ENCODE measurements at places on chromosomes 7 and 10. TPM values are rescaled to one million over a fixed set of nuclear protein-coding genes. Genes with fewer than 3 reads are reported as not detected.

GRCh38 chr10:115514895-115515294, 421.7 kb downstream of the ATRNL1 start:
- no peak overlapping the region for H3K27ac ChIP-seq
- H3K27me3 ChIP-seq = no peaks in the 10 kb centered on the region
- no peaks in the 10 kb centered on the region for H3K4me1 ChIP-seq
- no peak for DNase-seq
- H3K4me3 ChIP-seq = no peak overlapping the region

AKR1C4 gene
- not detected for total RNA-seq

GRCh38 chr10:31745612-31746376, 182.8 kb downstream of the ARHGAP12 start:
- peak; percentile 59 for DNase-seq
- H3K27ac ChIP-seq = no peak overlapping the region
- no peaks in the 10 kb centered on the region for H3K4me1 ChIP-seq
- no peak overlapping the region for H3K4me3 ChIP-seq

- no peaks in the 10 kb centered on the region for H3K36me3 ChIP-seq
- no peak overlapping the region for H3K27ac ChIP-seq
- H3K4me1 ChIP-seq = no peaks in the 10 kb centered on the region
- H3K27me3 ChIP-seq = no peaks in the 10 kb centered on the region
- no peak overlapping the region for H3K4me3 ChIP-seq
Measured at GRCh38 chr10:113496111-113497109, 56.4 kb upstream of the HABP2 start.

DNA sequence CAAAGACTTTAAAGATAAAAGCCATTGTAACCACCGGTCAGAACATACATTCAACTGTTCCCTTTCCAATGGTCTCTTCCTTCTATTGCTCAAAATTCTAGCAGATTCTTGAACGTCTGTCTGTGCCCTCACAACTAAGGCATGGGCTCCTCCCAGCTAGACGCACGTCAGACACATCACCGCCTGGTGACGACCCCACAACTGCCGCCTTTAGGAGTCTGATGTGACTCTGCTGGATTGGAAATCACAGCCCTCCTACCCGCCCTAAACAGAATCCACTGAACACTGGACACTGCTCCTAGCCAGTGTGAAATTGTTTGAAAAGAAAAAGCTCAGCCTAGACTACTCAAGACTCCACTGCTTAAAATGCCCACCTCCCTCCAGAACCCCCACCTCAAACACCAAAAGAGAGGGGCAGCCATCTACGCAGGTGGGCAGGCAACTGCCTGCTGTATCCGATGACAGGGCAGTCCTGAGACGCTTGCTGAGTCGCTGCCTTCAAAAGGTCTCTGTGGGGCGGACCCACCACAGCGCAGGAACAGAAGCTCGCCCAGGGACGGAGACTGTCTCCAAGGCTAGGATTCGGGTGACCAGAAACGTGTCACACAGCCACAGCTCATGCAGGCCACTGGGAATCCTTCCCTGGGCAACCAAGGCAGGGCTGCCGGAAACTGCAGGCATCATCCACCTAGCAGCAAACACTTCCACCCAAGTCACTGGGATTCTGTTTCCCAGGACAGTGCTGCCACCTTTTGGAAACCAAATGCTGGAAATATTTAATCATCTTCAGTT, 34.7 kb downstream of the GSDME start:
- H3K36me3 ChIP-seq = no peaks in the 10 kb centered on the region
- H3K27ac ChIP-seq = no peak overlapping the region
- no peak overlapping the region for H3K4me3 ChIP-seq
- no peaks in the 10 kb centered on the region for H3K27me3 ChIP-seq
- DNase-seq = no peak

DNA sequence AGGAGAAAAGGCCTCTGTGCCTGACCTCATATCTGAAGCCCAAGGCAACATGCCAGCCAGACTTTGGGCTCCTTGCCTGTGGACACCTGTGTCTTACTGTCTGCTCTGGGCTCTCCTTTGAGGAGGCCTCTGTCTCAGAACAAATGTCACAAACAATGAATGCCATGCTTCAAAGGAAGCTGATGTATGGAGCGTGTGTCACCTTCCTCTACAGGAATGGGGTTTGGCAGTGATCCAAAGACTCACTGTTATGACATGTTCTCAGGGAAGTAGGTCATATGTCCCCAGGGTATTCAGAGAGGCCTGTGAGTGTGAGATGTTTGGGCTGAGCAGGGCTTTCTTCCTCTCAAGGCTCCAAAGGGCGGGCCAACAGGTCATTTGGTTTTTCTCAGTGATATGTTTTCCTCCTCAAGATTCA, 38.4 kb downstream of the PTPRE start:
- peak; percentile 32 for DNase-seq
- H3K4me1 ChIP-seq = peaks cover 13% of the 10 kb centered on the region
- no peaks in the 10 kb centered on the region for H3K27me3 ChIP-seq

GIMAP6 gene
- 173 TPM for total RNA-seq

GRCh38 chr7:21443149-21443841, 15.4 kb downstream of the SP4 start:
- no peaks in the 10 kb centered on the region for H3K27me3 ChIP-seq
- no peak for DNase-seq
- H3K4me3 ChIP-seq = no peak overlapping the region
- peaks cover 5% of the 10 kb centered on the region for H3K36me3 ChIP-seq
- H3K4me1 ChIP-seq = peaks cover 22% of the 10 kb centered on the region

DLX6 gene
- not detected for total RNA-seq

GRCh38 chr7:28195910-28196620, 15.5 kb upstream of the JAZF1 start:
- no peaks in the 10 kb centered on the region for H3K27me3 ChIP-seq
- DNase-seq = no peak
- no peak overlapping the region for H3K27ac ChIP-seq
- H3K36me3 ChIP-seq = no peaks in the 10 kb centered on the region

DNA sequence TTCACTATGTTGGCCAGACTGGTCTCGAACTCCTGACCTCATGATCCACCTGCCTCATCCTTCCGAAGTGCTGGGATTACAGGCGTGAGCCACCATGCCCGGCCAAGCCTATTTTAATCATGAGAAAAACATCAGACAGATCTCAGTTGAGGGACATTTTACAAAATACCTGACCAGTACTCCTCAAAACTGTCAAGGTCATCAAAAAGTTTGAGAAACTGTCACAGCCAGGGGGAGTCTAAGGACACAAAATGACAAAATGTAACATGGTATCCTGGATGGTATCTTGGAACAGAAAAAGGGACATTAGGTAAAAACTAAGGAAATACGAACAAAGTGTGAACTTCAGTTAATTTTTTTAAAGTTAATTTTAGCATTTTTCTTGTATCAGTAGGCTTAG, 219.8 kb upstream of the PPP1R3A start:
- no peak overlapping the region for H3K4me3 ChIP-seq
- H3K27ac ChIP-seq = no peak overlapping the region
- no peaks in the 10 kb centered on the region for H3K27me3 ChIP-seq
- no peaks in the 10 kb centered on the region for H3K4me1 ChIP-seq

RNF32 gene
- 1.3 TPM for total RNA-seq

DNA sequence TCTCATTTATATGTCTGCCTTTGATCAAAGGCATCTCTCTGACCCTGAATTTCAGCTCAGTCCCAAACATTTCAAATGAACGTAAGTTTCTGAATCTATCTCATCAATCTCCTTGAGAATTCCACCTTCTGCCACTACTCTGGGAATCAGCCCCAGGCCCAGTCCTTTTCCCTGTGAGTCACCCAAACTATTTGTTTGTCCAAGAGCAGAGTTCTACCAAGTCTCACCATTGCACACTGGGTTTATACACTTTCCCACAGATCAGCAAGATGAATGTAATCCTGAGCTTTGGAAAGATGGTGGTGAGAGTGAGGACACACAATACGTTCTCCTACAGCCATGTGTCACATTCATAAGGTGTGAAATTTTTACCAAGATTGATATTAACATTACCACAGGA, 251.3 kb upstream of the VWC2 start:
- H3K4me1 ChIP-seq = no peaks in the 10 kb centered on the region
- no peak for DNase-seq
- no peaks in the 10 kb centered on the region for H3K36me3 ChIP-seq
- no peak overlapping the region for H3K27ac ChIP-seq
- no peak overlapping the region for H3K4me3 ChIP-seq
- no peaks in the 10 kb centered on the region for H3K27me3 ChIP-seq

FAS gene
- 42.4 TPM for total RNA-seq

WEE2 gene
- total RNA-seq = not detected

DNA sequence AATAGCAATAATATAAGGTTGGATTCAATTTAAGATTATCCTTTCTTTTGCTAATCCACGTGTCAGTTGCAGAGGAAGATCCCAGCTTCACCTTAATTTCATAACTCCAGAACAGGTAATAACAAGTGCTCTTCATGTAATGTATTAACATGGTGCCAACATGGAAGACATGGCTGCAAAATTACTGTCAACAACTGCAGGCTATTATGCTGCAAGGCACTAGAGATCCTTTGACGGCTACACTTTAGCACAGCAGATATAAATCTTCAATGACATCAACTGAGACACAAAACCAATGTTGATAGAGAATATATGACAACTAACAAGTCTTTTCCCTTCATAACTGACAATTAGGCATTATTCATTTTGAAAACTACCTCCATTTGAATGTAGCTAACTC, 96.1 kb downstream of the RNF133 start:
- no peak overlapping the region for H3K4me3 ChIP-seq
- no peaks in the 10 kb centered on the region for H3K27me3 ChIP-seq
- no peak overlapping the region for H3K27ac ChIP-seq
- no peaks in the 10 kb centered on the region for H3K36me3 ChIP-seq
- H3K4me1 ChIP-seq = no peaks in the 10 kb centered on the region
- no peak for DNase-seq

- H3K27ac ChIP-seq = no peak overlapping the region
- no peaks in the 10 kb centered on the region for H3K4me1 ChIP-seq
- H3K36me3 ChIP-seq = no peaks in the 10 kb centered on the region
- peak; percentile 34 for DNase-seq
- H3K27me3 ChIP-seq = peaks cover 13% of the 10 kb centered on the region
Measured at GRCh38 chr10:98028168-98028770, 2.2 kb downstream of the CRTAC1 start.

- no peaks in the 10 kb centered on the region for H3K4me1 ChIP-seq
- no peaks in the 10 kb centered on the region for H3K27me3 ChIP-seq
- DNase-seq = no peak
- H3K27ac ChIP-seq = no peak overlapping the region
- H3K36me3 ChIP-seq = no peaks in the 10 kb centered on the region
Measured at GRCh38 chr10:5470062-5470751, 29.2 kb downstream of the CALML5 start.

GRCh38 chr10:3241274-3241921, 68.8 kb upstream of the PITRM1 start:
- H3K27me3 ChIP-seq = no peaks in the 10 kb centered on the region
- H3K4me1 ChIP-seq = no peaks in the 10 kb centered on the region
- no peak overlapping the region for H3K27ac ChIP-seq
- DNase-seq = no peak
